ENCODE measurements at places on chromosomes 2 and 18.
A peak's percentile ranks its signal among the peaks of the same experiment; 100 is the strongest.

DNA sequence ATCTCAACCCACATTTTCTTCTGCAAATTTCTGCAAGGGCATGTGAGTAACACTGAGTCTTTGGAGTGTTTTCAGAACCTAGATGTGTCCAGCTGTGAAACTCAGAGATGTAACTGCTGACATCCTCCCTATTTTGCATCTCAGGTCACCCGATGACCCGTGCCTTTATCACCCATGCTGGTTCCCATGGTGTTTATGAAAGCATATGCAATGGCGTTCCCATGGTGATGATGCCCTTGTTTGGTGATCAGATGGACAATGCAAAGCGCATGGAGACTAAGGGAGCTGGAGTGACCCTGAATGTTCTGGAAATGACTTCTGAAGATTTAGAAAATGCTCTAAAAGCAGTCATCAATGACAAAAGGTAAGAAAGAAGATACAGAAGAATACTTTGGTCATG, 8.0 kb downstream of the UGT1A1 start:
- no peak for DNase-seq

DNA sequence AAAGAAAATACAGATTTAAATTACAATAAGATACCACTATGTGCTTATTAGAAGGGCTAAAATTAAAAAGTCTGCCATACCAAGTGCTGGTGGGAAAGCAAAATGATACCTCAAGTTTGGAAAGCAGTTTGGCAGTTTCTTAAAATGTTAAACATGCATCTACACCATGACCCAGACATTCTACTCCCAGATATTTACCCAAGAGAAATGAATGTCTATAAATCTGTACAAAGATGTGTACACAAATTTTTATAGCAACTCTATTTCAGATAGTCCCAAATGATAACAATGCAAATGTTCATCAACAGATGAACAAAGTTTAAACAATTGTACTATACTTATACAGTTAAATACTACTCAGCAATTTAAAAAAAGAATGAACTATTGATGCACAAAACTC, 7.1 kb upstream of the DSG4 start:
- no peak for DNase-seq

DNA sequence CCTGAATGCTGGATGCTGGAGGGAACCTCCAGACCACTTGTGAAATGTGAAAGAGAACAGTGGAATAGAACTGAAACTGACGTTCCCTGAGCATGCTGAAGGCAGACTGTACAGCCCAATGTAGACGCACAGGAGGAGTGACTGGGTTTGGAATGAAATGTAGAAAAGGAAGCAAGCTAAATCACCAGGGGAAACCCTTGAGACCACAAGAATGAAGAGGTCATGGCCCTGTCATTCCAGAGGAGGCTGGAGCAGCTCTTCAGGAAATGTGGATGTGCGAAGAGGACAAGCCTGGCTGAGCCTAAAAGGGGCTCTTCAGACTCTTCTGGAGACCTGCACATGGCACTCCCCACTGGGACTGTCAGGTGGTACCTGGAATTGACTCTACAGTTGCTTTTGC, 118.5 kb upstream of the ALPP start:
- DNase-seq, result peak; percentile 65

GRCh38 chr2:29475499-29475898, 360.3 kb downstream of the CLIP4 start:
- no peak for DNase-seq

DNA sequence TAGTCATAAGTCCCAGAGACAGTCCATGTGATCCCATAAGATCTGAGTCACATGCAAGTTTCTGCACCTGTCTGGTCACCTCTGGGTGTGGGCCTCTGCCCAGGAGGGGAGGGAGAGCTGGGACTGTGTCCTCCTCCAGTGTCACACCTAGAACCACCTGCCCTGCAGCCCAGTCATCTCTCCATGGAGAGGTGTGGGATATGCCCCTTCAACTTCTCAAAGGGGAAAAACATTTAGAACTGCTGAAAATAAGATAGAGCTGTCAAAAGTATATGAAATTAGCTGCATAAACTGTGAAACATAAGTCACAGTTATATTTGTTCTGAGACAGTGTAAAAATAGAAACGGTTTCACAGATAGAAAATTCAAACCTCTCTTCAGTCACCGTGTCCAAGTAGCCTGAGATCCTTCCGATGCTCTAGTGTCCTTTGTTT, 55.4 kb downstream of the NGEF start:
- DNase-seq, result no peak

DNA sequence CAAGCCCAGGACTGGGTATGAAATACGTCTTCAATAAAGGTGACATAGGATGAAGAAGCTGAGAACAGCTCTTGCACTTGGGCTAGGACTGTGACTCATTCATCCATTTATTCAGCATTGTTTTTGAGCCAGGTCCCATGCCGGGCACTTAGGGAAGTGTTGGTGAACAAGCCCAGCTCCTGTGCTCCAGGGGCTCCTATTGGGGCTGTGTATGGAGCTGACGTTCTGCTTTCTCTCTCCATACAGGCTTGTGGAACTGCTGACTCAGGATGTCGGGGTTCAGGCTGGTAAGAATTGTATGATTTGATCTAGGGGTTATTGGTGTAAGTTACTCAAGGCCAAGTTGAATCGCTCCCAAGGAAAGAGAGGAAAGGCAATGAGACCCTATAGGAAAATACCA, 24.0 kb downstream of the MYO7B start:
- no peak for DNase-seq

DNA sequence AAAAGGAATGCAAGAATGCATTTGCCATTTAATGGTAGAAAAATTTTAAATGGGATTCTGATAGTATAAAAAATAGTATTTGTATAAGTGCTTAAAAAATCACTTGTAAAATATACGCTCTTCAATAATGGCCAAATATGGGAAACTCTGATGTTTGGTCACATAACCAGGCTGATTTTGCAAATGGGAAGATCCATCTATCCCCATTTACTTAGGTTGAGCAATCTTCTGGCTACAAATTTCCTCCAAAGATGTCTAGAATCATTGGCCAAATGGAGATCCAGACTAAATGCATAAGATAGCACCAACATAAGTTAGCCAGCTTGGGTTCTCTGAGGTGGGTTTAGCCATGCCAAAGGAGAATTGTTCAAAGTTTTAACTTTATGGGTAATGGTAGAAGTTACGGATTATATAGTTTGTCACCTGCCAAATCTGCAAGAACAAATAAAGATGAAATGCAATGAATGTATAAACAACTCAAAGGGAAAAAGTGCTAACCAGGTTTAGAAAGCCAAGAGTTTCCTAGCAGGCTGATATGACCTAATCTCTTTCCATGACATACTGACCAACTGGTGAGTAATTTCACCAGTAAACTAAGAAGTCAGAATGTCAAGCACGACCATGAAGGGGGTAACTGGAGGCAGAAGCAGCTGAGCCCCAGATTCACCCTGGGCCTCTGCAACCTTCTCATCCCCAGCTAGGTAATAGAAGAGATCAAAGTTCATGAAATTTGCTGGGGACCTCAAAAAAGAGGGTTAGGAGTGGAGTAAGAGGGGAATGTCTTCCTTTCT, 10.0 kb downstream of the RHOB start:
- no peak for DNase-seq

DNA sequence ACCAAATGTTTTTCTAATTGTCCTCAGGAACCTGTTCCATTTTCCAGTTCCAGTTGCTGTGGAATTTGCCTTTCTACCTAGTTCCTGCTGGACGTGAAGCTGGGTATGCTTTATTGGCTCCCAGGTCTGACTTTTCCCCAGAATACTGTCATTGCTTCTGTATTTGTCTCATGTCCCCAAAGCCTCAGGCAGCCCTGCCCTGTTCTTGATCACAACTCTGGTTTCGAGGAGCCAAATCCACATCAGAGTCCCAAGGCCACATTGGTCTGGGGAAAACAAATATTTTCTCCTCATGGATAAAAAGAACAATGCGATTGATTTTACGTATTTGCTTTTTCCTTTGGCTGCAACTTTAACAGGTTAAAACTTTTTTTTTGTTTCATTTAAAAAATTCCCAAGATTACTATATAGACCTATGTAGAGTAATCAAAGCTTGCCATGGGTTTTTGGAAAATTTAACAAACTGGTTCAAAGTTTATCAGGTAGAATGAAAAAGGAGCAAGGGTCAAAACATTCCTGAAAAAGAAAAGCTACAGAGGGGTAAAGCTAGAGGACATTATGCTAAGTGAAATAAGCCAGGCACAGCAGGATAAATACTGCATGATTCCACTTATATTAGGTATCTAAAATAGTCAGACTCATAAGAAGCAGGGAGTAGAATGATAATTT, 85.2 kb downstream of the MDH1 start:
- DNase-seq, result no peak

DNA sequence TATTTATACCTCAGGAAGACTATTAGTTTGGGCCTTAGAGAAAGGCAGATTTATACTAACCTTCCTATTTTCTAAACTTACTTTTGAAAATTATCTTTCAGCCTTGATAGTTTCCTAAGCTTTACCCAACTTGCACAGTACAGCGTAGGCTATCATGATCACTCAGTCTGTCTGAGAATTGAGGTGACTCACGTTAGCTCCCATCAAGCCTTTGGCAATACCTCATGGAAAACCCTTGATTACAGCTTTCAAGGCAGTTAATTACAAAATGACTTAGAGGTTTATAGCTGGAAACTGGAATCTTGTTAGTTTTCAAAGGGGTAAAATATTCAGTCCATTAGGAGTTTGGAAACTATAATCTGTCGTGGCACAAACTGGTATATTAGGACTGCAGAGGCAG, 26.4 kb upstream of the ARMC9 start:
- no peak for DNase-seq

DNA sequence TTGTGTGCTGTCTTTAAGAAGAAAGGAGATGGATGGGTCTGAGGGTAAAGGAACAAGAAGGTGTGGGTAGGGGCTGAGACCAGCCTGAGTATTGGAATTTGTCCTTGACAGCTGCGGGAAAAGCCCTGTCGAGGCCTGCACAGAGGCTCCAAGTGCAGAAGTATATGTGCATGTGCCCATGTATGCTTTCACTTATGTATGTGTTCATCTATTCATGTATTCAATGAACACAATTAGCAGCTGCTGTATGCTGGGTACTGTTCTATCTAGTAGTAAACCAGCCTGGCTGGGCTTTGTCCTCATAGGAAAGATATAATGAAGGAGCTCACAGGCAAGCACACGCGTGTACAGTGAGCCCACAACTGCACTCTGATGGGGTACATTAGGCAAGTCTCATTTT, 181.4 kb downstream of the CALCRL start:
- no peak for DNase-seq

DNA sequence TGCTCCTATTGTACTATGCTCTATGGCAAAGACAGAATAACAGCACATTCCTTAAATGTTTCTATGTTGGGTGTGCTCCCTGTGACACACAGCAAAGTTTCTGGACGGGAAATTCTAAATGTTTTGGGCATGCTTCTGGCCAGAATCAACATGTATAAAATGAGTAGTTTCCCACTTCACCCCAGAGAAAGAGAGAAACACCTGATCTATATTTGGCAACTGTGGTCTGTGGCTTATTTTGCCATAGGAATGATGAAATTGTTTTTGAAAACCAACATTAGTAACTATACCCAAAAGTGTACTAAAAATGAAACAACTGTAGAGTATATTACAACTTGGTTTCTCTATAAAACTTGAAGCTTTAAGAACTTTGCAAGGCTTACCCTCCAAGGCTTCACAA, 89.1 kb downstream of the RAD51AP2 start:
- peak; percentile 37 for DNase-seq

DNA sequence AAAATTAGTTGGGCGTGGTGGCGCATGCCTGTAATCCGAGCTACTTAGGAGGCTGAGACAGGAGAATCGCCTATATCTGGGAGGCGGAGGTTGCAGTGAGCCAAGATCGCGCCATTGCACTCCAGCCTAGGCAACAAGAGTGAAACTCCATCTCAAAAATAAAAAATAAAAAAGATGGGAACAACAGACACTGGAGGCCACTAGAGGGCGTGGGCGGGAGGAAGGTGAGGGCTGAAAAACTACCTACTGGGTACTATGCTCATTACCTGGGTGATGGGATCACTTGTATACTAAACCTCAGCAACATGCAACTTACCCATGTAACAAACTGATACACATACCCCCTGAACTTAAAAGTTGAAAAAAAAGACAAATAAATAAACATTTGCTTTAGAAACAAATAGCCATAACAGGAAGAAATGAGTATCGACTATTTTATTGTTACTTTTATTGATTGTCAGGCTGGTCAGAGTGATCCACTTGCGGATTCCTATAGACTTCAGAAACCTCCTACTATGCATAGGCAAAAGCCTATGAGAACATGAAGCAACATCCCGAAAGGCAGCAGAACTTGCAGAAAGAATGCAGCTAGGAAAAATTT, 61.0 kb downstream of the TMEM163 start:
- no peak for DNase-seq

GRCh38 chr2:11865805-11866204, 119.4 kb downstream of the LPIN1 start:
- no peak for DNase-seq

DNA sequence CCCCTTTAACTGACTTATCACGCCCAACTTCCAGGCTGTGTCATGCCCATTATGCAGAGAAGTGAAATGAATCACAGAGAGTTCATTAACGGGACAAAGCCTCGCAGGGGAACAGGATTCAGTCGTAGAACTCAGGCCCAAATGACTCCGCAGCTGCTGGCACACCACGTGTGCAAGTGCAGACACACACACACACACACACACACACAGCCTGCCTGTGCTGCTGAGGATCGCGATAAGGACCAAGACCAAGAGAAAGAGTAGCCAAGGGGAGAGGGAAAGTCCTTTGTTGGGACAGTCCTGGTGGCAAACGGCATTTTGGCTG, 90.0 kb upstream of the TAF1B start:
- DNase-seq, result peak; percentile 63

- DNase-seq, result no peak
Measured at GRCh38 chr2:109144721-109145120, 15.7 kb downstream of the SH3RF3 start.

GRCh38 chr18:57687970-57688369, 66.3 kb upstream of the NARS1 start:
- DNase-seq, result no peak
